Chondrocyte (in vitro differentiated cells): ENCODE measurements at places on chromosomes 16 and 17.

- no peak for DNase-seq
Observed at GRCh38 chr17:64736804-64737492, 74.8 kb upstream of the SMURF2 start.

GRCh38 chr17:69654981-69655855 is 240.7 kb downstream of the MAP2K6 start:
- DNase-seq, result no peak

GRCh38 chr17:319266-319665 is 33.3 kb downstream of the RPH3AL start:
- peak; percentile 63 for DNase-seq

DNA sequence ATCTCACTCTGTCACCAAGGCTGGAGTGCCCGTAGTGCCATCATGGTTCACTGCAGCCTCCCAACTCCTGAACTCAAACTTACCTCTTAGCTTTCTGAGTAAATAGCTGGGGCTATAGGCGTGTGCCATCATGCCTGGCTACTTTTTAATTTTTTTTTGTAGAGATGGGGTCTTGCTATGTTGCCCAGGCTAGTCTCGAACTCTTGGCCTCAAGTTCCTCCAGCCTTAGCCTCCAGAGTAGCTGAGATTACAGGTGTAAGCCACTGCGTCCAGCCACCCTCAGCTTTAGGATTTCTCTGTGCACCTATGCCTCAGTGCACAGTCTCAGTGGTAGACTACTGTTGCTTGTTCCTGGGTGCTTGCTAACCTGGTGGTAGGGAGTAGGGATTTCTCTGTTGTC is 5.5 kb downstream of the SLC7A6 start:
- no peak for DNase-seq

- no peak for DNase-seq
Observed at GRCh38 chr17:206941-207560, 25.6 kb upstream of the DOC2B start.

- no peak for DNase-seq
Observed at GRCh38 chr17:33520426-33521330, 227.6 kb upstream of the ASIC2 start.

GRCh38 chr17:80843741-80844156 is 147.9 kb upstream of the CHMP6 start:
- peak; percentile 59 for DNase-seq

GRCh38 chr16:14398014-14398717 is 231.9 kb downstream of the PARN start:
- no peak for DNase-seq

DNA sequence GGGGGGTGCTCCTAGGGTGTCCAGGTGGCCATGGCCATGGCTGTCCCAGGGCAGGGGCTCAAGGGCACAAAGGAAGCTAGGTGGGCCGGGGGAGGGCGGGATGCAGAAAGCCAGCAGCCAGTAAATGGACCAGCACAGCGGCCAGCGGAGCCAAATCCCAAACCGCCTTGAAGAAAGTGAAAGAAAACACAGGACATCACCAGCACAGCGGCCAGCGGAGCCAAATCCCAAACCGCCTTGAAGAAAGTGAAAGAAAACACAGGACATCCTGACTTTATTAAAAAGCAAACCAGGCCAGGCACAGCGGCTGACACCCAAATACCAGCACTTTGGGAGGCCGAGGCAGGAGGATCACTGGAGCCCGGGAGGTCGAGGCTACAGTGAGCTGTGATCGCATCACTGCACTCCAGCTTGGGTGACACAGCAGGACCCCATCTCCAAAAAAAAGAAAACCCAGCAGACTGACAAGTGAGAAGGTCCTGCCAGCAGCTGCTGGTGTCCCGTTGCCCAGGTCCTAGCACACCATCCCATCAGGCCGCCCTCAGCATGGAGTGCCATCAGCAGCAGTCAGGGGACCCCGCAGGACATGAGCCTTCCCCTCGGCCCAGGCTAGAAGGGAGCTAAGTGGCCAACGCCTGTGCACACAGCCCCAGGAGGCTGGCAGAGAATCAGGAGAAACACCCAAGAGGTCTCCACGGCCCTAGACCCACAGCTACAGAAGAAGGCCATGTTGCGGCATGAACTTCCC is 17.0 kb downstream of the SLC38A10 start:
- DNase-seq, result no peak

- DNase-seq, result no peak
Observed at GRCh38 chr17:71975331-71975801, 145.5 kb upstream of the SOX9 start.

DNA sequence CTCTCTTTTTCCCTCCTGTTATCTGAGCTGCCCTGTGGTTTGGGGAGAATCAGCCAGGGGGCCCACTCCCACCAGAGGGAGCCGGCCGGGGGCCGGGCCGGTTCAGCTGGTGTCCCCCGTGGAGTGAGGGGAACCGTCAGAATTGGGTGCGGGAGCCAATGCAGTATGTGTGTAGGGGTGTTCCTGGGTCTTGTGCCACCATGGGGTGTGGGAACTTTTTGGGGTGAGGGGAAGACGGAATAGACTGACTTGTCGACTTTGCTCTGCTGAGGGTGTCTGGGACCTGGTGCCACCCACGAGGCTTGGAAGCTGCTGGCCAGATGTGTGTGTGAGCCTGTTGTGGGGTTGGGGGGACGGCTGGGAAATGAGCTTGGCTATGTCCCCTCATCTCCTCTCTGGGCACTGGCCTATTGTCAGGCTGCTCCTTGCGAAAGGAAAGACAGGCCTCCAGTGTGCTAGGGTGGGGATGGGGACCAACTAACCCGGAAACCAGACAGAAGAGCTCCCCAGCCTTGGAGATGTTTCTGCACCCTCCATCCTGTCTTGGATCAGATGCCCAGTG is 9.9 kb downstream of the RARA start:
- DNase-seq, result peak; percentile 86

- no peak for DNase-seq
Observed at GRCh38 chr17:16439811-16440351, 24.5 kb downstream of the TRPV2 start.

DNA sequence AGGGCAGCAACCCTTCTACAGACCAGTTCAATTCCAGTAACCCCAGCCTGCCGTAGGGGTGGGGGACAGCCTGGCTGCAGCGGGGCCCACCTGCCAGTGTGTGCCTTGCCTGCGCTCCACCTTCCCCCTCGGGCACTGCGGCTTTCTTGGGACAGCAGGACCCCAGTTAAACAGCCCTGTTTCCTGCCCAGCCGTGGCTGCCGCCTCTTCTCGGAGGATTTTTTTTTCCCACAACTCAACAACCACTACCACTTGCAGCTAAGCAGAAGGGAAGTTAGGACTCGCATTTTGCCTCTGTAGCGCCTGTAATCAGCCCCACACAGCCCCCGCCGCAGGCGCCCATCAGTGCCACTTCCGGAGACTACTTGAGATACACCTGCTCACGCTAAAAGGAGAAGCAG is 76.1 kb downstream of the RAI1 start:
- DNase-seq, result no peak

DNA sequence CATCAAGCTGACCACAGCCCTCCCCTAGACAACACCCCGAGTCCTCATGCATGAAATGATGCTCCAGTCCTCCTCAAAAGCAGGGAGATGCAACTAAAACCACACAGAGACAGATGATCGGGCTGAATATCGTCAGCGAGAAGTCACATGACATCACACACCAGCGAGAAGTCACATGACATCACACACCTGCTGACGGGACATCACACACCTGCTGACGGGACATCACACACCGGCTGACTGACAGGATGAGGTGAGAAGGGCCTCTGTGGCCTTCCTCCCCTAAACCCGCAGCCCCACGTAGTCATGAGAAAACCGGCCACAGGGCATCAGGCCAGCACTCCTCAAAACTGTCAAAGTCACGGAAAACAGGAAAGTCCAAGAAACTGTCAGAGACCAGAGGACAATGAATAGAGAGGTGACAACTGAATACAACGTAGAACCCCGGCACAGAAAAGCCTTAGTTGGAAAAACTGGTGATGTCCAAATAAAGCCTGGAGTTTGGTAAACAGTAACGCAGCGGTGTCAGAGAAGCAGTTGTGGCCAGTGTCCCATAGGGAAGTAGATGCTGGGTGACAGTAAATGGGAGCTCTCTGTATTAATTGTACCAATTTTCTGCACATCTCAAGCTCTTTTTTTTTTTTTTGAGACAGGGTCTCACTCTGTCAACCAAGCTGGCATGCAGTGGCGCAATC is 14.3 kb downstream of the LITAF start:
- DNase-seq, result no peak

DNA sequence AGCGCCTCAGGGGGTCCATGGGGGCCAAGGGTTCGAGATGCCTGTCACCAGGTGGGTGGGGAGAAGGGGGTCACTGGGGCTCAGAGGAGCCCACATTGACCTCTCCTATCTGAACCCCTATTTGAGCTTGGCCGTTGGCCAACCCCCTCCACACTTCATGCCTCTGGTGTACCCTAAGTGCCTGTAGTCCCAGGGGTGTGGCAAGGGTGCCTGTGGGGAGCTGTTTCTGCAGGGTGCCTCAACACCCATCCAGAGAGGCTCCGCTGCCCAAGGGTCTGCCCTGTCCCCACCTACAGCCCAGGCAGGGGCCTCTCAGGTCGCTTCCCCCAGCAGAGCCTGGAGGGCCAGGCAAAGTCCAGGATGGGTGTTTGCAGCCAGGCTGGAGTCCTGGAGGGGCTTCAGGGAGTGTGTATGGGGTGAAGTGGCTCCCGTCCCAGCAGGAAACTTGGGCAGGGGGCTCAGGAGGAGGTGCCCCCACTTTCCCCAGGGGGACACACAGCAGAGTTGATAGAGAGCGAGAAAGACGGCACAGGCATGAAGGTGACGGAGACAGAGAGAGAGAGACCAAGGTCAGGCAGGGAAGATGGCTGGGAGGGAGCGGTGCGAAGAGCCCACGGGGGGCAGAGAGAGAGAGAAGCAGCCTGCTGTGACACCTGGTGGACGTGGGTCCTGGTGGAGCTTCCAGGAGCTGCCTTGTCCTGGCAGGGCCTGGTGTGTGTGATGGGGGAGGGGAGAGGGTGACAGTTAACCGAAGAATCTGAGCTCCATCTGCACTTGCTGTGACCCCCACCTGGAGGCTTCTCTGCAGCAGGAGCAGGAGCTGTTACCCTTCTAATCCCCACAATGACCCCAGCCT is at the start of gene SEPTIN12:
TSS of gene SEPTIN12 (minus strand) at position 719 of the 856 bp plus-strand sequence. CDS start at position 19, 700 bp downstream.
- DNase-seq, result no peak
